ENCODE measurements at places on chromosomes 2 and 18. TPM values are rescaled to one million over a fixed set of nuclear protein-coding genes. Genes with fewer than 3 reads are reported as not detected.

The DLX2 gene
- total RNA-seq = 0.49 TPM

The GPR45 gene
- not detected for total RNA-seq

The WNT6 gene
- 0.17 TPM for total RNA-seq

The THSD7B gene
- not detected for total RNA-seq

The FAM237A gene
- total RNA-seq = not detected

The VWA3B gene
- total RNA-seq = not detected

The NEU2 gene
- total RNA-seq = not detected

The MPHOSPH10 gene
- total RNA-seq = 37.3 TPM

The ACADL gene
- total RNA-seq = not detected

The LGALSL gene
- 11.0 TPM for total RNA-seq

The TRIM43B gene
- total RNA-seq = not detected

The CRYGD gene
- not detected for total RNA-seq

The PRSS56 gene
- 0.10 TPM for total RNA-seq

The SSB gene
- total RNA-seq = 116 TPM

The KCNE4 gene
- 0.46 TPM for total RNA-seq

The ACTG2 gene
- 0.40 TPM for total RNA-seq

The TMSB10 gene
- 10,369 TPM for total RNA-seq

The MALL gene
- total RNA-seq = 148 TPM

The HMSD gene
- total RNA-seq = not detected
